Epithelial cell of esophagus (primary cell): ENCODE measurements at places on chromosomes 1 and 21.

GRCh38 chr1:234748713-234749112, 138.7 kb upstream of the IRF2BP2 start:
- no peak for DNase-seq

DNA sequence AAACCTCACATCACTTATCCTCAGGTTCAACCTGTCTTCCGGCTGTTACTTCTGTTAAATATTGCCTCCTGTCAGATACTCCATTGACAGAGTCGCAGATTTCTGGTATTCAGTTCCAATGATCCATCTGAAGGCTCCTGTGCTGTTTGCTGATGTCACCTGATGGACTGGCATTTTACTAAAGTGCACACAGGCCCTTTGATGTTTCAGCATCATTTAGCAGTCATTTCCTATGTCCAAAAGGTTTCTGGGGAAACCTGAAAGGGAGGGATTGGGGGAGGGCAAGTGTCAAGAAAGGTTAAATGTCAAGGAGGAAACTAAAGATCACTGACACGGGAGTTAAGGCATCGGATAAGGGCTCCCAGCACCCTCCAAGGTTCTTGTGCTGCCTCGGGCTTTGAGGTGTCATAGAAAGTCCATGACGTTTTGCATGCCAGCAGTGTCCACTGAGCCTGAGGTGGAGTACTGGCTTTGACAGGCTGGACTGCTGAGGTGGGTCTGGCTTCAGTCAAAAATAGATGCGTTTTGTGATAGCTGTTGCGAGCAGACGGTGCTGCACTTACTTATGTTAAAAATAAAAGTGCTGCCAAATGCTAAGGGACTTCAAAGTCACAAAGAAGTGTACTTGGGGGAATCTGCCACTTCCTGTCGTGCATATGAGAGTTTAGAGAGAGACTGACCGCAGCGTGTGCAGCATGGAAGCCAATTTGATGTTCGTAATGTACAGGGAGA, 30.8 kb downstream of the XCL2 start:
- no peak for DNase-seq

DNA sequence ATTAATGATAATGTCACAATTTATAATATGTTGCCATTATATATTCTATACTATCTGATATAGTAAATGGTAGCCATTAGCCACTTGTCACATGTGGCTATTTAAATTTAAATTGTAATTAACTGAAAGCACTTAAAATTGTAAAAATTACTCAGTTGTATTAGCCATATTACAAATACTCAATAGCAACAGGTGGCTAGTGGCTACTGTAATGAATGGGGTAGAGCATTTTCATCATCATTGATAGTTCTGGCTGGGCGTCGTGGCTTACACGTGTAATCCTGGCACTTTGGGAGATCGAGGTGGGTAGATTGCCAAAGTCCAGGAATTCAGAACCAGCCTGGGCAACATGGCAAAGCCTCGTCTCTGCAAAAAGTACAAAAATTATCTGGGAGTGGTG, 16.5 kb downstream of the ZBTB37 start:
- no peak for DNase-seq

- DNase-seq = no peak
Measured at GRCh38 chr1:91877574-91878208, 8.3 kb downstream of the TGFBR3 start.

GRCh38 chr1:31556481-31557006, 19.8 kb upstream of the TINAGL1 start:
- DNase-seq = no peak

DNA sequence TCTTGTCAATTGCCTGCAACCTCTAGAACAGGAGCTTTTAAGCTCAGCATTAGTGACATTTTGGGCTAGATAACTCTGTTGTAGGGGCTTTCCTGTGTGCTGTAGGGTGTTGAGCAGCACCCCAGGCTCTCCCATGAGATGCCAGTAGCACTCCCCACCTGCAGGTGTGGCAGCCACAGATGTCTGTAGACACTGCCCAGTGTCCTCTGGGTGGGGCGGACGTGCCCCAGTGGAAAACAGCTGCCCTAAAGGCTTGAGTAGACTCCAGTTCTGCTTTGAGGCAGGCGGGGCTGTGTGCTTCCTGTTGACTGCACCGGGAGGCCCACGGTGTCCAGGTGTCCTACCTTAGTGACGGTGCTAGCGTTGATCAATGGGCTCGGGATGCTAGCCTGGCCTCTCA, 16.9 kb upstream of the PWP2 start:
- no peak for DNase-seq

- DNase-seq = peak; percentile 11
Measured at GRCh38 chr1:83545066-83545862, 453.7 kb downstream of the TTLL7 start.

- no peak for DNase-seq
Measured at GRCh38 chr1:227451954-227452353, 111.4 kb upstream of the ZNF678 start.

GRCh38 chr21:44401386-44402160, 48.2 kb downstream of the TRPM2 start:
- DNase-seq = no peak

DNA sequence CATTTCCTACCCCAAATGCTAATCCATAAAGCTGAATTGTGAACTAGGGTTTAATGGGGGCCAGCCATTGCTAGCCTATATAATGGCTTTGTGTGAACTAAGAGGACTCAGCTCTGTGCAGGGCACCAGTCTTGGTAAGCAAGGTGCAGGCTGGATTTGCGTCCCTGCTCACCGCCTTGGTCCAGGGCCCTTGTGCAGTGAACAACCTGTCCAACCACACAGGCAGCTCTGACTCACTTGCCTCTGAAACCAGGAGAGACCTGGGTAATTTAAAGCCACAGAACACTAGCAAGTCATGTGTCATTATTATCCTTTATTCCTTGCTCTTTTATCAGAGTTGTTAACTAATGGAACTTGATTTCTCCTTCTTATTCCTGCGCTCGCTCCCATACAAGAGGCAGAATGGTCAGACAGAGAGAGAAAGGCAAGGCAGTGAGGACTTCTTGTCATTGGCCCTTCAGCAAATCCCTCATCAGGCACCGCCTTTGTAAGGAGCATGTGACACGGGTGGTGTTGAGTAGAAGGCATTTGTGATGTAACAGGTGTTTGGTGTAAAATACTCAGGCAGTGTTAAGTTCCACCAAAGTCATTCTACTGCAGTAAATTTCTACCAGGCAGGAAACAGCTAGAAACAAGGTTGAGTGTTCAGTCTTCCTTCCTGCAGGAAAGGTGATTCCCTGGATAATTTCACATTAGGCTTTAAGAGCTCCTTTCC, 67.3 kb upstream of the OLIG2 start:
- peak; percentile 50 for DNase-seq

DNA sequence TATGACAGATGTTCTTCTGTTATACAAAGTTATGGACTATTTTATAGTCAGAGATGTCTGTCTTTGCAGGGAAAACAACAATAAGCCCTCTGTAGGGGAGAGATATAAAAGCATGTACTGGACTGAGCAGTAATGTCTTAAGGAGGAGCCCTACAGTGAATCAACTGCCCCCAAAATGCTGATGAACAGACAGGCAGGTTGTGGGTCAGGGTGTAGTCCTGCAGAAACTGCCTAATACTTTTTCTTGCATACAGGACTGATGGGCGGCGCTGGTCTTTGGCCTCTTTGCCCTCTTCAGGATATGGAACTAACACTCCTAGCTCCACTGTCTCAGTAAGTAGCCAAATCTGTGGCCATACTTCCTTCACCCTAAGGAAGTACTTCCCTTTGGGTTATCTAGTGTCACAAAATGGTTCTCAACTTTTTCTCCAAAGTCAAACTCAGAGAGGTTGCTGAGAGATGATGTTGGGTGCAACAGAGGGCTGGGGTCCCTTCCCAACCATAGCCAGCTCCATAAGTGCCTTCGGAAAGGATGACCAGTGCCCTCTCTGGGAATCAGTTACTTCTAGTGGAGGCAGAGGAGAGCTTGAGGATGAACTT, 129.8 kb downstream of the PIK3R3 start:
- DNase-seq = no peak

DNA sequence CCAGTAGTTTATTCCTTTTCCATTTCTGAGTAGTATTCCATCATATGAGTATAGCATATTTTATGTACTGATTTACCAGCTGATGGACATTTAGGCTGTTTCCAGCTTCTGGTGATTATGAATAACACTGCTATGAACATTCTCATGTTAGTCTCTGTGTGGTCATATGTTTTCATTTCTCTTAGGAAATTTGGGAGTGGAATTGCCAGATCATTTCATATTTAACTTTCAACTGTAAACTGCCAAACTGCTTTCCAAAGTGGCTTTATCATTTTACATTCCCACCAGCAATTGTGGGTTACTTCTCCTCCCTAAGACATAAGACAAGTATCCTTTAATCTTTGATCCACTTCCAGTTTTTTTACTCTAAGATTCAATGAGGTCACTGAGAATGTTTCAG, 85.7 kb upstream of the RALGPS2 start:
- no peak for DNase-seq

DNA sequence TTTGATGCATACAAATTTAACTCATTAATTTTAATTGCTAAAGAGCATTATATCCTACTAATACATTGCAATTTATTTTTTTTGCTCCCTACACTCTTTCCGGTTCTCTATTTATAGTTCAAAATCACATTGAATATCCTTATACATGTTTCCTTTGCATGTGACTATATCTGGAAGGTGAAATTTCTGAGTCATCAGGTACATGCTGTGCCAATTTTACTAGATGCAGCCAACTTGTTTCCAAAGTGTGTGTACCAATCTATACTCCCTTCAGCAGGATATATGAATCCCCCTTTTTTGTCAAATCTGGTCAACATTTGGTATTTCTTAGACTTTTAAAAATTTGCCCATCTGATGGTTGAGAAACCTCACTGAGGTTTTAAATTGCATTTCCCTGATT, 602.9 kb upstream of the CAMK1G start:
- peak; percentile 73 for DNase-seq
